Activated T-cell treated with anti-CD3 and anti-CD28 coated beads for 24 hours (primary cell): ENCODE measurements at places on chromosomes 7 and 10.

DNA sequence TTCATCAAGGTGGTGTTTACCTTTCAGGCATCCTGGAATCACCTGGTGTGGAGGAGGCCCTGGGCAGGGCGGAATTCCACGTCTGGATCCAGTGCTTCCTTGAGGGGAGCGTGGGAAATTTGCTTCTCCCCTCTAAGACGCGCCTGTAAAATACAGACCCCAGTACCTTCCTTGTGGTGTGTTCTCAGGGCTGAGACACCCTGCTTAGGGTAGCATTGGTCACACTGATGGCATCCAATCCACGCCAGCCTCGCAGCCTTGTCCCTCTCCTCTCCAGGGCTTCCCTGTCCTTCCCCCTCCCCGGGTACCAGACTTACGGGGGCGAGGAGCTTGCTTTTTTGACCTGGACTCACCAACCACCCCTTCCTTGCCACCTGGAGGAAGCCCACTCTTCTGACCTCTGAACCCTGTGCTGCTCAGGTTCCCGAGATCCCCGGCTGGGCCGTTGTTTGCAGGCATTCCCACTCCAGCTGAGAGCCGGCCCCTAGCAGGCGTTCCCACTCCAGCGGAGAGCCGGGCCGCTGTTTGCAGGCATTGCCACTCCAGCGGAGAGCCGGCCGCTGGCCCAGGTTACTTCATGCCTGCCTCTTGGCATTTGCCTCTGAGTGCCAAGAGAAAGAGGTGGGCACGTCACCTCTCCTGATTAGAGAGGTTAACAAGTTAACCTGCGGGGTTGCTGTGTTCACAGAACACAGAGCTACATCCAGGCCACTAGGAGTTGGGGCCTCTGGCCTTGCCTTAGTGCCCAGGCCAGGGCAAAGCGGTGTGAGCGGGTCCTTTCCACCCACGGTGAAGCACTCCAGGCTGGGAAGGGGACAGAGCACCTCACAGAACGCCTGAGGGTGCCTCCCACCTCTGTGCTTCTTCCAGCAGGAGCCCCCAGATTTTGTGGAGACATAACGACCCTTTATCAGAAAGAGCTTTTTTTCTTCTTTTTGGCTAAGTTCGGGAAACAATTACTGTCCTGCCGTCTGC, 254.0 kb upstream of the PPP2R2D start:
- no peak for DNase-seq

DNA sequence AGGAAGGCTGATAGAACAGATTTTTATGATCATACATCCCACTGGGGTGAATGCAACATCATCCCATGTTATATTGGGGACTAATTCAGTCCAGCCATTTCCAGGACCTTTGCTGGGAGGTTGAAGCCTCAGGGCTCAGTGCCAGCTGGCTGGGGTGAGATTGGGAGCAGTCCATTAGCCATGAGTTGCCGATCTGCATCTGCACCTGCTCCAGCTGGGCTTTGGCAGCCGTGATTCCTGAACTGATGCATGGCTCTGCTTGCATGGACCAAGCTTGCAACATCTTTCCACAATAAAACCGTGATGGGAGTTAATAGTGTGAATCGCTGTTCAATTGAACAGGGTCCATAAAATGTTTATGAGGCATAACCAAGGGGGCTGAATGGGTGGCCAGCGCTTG, 346.9 kb downstream of the TYW1 start:
- no peak for DNase-seq

- peak; percentile 26 for DNase-seq
These were observed at the start of gene DENND11 for GRCh38 chr7:141702047-141702567. Gene DENND11 (minus strand): TSS chr7:141702166. CDS start chr7:141702153, 13 bp downstream.

- DNase-seq = no peak
These were observed 3.2 kb downstream of the SFMBT2 start for GRCh38 chr10:7407368-7408290.

DNA sequence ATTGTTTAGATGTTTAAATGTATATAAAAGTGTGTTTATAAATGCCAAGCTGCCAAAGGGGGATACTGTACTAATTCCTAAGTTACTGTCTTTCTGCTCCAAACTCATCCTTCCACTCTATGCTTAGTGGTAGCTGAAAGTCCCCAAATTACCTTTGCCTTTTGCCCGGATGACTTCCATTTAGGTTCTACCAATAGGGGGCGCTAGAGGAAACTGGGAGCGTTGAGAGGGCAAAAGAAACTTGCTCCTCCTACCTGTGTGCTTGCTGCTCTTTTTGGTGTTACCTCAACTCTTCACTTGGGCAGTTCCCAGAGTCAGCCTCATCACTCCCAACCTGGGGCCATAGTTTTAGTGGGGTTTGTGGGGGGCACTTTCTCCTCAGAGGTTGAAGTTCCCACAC, 5.9 kb upstream of the OR2A25 start:
- no peak for DNase-seq

GRCh38 chr10:63166742-63167258, 33.7 kb downstream of the NRBF2 start:
- DNase-seq = peak; percentile 20
